ENCODE measurements at places on chromosomes 2 and 18. TPM values are rescaled to one million over a fixed set of nuclear protein-coding genes. Genes with fewer than 3 reads are reported as not detected.
A peak's percentile ranks its signal among the peaks of the same experiment; 100 is the strongest.

The RHBDD1 gene
- 34.1 TPM for polyA plus RNA-seq

The VWC2L gene
- polyA plus RNA-seq: 0.06 TPM

The IL36A gene
- polyA plus RNA-seq: not detected

DNA sequence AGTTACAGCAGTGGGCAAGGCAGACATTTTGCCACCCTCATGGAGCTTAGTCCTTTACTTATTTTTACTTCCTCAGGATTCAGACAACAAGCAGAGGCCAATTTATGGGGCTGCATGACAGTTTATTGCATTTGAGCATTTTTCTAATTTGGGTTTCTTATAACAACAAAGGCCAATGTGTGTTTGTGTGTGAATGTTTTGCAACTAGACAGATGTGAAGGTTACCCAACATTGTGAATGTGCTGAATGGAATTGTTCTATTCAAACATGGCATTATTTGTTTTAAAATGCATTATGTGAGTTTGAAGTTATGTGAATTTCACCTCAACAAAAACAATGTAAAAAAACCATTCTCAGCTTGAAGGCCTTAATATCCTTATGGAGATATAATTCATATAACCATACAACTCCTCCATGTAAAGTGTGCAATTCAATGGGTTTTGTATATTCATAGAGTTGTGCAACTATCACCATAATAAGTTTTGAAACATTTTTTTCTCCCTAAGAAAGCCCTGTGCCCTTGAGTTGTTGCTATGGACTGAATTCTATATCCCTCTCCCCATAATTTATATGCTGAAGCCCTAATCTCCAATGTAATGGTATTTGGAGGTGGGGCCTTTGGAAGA is 57.3 kb downstream of the CCDC195 start:
- no peak for DNase-seq

The UGT1A6 gene
- polyA plus RNA-seq: 3.2 TPM

DNA sequence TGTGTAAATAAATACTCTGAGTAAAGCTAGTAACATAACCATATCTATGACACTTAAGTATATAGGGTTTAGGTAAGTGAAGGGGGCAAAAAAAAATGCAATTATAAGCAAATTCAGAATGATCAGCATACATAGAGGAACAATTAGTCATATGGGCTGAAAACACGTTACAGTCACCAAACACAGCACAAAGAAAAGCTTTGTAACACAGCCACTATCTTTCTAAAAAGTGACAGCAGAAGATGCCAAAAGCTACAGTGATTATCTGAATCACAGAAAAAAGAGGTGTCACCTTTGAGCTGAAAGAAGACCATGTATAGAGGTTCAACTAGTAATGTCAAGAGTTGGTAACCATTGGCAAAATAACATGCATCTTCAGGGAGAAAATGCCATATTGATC is 115.5 kb downstream of the ERBB4 start:
- DNase-seq: no peak

The ITGB1BP1 gene
- 73.6 TPM for polyA plus RNA-seq

The VWA3B gene
- polyA plus RNA-seq: 0.56 TPM

GRCh38 chr2:219175928-219176817 is 552 bp downstream of the CNPPD1 start:
- no peak for DNase-seq

DNA sequence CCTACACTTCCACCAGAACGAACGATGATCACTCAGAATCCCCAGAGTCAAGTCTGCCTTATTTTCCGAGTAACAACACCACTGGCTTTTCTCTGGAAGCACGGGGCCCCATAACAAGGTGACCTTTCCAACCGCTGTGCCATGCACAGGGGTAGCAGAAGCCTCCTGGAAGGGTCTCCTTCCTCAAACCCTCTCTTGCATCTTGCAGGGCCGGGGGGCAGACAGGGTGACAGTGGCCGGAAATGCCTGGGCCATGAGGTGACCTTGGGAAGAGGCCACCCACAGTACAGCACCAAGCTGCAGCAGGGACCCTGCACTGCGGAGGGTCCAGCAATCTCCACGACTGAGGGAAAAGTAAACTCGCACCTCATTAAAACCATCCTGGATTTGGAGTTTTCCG is 108.5 kb downstream of the PXDN start:
- no peak for DNase-seq

The VSNL1 gene
- 4.4 TPM for polyA plus RNA-seq

The FSHR gene
- polyA plus RNA-seq: not detected

The ILKAP gene
- polyA plus RNA-seq: 39.9 TPM

- DNase-seq: no peak
Observed at GRCh38 chr2:170235860-170236679, 58.1 kb downstream of the MYO3B start.

The MYO1B gene
- polyA plus RNA-seq: 137 TPM

DNA sequence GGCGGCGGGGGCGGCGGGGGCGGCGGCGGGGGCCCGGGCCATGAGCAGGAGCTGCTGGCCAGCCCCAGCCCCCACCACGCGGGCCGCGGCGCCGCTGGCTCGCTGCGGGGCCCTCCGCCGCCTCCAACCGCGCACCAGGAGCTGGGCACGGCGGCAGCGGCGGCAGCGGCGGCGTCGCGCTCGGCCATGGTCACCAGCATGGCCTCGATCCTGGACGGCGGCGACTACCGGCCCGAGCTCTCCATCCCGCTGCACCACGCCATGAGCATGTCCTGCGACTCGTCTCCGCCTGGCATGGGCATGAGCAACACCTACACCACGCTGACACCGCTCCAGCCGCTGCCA is 644 bp downstream of the ONECUT2 start:
- DNase-seq: no peak

The EXOC6B gene
- polyA plus RNA-seq: 25.3 TPM

The CPO gene
- polyA plus RNA-seq: 1.3 TPM

DNA sequence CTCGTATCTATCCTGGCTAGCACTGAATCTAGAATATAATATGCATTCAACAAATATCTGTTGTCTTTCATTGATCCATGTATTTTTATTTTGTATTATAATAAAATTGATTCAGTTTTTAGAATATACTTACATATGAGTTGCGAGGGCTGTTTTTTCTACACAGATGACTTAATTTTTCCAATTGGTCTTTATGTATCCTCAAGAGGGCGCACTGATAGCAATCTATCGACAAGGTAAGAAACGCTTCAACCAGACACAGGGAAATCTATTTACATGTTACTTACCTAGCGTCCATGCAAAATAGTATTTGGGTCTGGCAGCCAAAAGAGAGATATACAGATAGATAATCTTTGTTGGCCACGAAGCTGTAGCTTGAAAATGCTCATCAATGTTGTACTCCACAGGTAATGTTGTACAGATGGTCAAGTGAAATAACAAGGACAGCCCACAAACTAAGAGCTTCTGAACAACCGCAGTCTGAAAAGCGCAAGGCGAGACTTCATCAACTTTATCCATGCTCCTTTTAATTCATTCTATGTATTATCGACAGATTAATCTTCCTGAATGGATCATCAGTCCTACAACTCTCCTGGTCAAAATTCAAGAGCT is 35.5 kb upstream of the KIDINS220 start:
- peak; percentile 32 for DNase-seq

DNA sequence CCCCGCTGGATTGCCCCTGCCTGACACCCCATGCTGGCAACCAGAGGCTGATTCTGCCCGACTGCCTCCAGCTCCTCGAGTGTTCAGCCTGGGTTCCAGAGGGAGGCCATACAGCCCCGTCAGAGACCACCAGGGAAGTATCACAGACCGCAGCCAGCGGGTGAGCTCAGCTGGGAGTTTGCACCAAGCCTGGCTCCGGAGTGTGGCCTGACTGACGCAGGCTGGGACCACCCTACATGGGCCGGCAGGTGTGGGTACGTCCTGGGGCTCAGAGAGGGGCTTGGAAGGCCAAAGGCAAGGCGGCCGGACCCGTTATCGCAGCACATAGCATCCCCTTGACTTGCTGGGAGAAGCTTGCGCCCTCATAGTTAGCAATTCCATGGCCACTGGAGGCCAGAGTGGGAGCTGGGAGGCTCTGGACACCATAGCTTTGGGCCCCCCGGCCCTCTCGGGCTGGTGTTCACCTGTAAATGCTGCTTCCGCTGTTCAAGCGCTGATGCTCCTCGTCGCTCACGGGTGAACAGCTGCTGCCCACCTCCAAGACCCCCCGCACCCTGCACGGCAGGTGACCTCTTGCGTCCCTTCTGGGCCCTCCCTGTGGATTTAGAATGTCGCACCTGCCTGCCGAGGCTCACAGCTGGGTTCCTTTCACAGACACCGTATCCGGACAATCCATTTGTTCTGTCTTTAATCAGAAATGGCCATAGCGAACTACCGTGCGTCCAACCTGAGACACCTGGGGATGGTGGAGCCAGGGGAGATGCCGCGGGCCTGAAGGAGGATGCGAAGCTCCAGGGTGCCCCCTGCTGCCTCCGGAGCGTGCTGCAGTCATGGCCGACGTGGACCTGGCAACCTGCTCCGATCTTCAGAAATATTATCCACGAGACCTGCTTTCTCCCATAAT is 31.2 kb upstream of the SLC66A3 start:
- DNase-seq: no peak

The PPP1R1C gene
- 1.5 TPM for polyA plus RNA-seq

The IGFBP5 gene
- 460 TPM for polyA plus RNA-seq

DNA sequence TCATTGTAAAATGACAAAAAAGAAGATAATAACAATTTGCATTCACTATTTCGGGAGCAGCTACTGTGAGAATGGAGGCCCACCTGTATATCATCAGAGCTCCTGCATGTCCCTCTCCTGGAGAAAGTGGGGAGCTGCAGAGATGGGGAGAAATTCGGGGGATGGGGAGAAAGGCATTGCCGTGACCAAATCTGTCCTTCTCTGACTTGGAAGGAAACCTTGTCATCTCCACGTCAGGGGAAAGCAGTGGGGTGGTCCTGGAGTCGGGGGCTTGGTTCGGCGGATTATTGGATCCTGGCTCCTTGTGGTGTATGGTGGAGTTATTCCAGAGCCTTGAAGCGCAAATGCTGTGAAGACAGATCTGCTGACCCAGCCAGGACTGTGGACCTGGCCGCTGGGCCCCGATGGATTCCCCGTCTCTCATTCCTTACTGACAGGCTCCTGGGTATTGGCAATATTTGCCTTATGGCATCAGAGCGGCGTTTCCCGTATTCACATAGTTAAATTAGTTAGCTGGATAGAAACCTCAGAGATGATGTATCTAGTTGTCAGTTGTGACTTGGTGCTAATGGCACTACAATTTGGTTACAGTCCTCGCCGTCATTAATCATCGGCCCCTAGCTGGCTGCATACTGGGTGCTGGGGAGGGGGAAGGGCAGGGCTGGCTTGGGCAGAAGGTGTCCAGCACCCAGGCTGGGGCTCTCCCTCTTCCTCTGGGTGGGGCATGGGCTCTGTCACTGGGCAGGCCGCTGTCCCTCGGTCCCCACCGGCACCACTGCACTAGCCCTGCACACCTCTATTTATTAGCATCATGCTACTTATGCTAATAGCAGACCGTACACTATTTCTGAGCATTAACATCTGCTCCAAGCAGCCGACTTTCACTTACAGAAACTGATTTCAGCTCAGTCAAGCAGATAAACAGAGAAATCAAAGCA is 31.7 kb downstream of the CELF4 start:
- no peak for DNase-seq

GRCh38 chr18:58403799-58404455 is 225.0 kb downstream of the ALPK2 start:
- no peak for DNase-seq

DNA sequence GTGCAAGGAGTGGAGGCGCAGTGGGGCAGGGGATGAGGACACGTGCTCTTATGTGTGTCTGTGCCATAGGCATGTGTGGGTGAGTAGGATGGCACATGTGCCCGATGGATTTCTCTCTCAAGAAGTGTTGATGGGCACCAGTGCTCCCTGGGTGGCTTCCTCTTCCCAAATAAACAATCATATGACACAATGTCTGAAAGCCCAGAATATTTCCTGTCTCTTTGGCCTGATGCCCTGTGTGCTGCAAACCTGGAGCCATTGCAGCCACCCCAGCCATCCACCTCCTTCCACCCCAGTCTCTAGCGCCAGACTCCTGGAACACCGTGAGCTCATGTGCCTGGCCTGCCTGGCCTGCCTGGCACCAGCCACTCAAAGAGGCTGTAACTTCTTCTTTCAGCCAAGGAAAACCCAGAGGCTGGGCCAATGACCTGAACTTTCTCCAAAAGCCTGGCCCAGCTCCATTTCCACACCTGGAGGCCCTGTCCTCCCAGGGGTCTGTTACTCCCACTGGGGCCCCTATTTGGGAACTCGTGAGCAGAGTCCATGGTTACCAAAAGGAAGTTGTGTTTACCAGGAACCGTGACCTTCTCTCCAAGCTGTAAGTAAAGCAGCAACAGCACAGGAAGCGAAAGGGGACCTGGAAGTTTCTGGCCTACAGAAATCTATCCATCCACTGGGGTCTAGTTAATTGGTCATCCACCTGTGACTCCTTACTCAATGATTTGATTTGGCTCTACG is 9.5 kb upstream of the ZBTB7C start:
- no peak for DNase-seq

The ZAP70 gene
- 2.7 TPM for polyA plus RNA-seq

- no peak for DNase-seq
Observed at GRCh38 chr2:37819186-37819585, 105.9 kb upstream of the RMDN2 start.

GRCh38 chr2:68632021-68632420 is 11.4 kb upstream of the PROKR1 start:
- DNase-seq: no peak

The TIGD1 gene
- polyA plus RNA-seq: 12.0 TPM

GRCh38 chr2:54557601-54558187 is 101.6 kb downstream of the SPTBN1 start:
- no peak for DNase-seq

The DHRS9 gene
- polyA plus RNA-seq: 0.17 TPM

The POTEI gene
- polyA plus RNA-seq: 0.10 TPM

DNA sequence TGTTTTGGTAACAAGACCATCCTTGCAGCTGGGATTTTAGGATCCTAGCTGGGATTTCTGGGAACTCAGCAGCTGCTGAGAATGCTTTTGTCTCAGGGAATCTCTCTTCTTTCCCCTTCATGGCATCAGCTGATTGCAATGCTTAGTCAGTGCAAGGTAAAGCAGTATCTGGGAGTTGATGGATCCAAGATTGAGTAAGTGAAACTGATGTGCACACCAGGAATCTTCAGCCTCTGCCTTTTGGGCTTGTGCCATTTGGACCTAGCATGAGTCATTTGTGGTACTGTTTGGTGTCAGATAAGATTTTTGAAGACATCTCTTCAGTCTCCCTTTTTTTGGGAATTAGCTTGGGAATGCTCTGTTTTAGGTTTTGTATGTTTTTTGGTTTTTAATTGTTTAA is 363.3 kb upstream of the TFPI start:
- DNase-seq: no peak

DNA sequence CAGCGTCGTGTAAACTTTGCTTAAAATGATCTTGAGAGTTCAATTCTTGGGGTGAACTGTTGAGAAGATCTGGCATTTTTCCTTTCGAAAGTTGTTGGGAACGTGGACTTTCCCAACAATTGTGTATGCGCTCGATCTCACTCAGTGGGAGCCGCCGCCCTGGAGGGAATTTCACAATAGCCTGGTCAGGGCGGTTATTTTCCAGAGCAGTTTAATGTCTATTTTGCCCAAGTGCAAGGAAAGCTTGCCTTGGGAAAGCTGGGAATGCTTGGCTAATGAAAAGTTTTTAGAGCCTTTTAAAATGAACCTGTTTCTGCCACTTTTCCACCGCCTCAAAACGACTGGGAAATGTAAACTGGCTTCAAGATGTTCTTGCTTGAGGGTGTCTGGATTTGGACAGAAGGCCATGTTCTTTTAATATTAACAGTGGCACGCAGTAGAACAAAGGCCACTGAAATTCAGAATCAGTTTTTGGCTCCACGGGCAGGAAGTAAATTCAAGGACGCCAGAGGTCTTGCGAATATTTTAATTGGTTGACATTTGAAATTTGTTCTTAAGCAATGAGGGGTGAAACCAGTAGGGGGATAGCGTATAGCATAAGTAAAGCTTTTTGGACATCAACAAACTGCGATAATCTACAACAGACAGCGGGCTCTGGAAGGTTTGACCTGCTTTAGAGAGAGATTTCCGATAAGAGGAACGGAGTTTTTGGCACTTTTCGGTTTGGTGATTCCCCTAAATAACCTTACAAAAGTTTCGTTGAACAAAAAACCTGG is 1.2 kb downstream of the CFLAR start:
- peak; percentile 56 for DNase-seq

Data from left renal pelvis (tissue), 4 donors.